Substantia nigra (tissue), 51 donors: ENCODE measurements at places on chromosomes 12 and 14.

DNA sequence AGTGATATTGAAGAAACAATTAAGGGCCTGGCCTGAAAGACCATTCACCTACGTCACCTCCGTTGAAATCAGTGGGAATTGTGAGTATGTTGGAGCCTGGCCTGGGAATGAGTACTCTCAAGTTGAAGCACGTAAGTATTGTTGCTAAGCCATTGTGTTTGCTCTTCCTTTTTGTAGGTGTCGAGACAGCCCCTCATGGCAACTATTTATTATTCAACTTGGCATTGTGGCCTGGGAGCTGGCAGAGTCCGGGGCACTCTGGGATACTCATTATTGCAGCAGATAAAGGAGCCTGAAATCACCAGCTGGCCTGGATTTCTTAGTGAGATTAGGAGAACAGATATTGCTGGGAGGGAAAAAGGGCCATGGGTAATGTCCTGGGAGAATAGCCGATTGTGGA lies 147.4 kb downstream of the C12orf75 start:
- DNase-seq: no peak

DNA sequence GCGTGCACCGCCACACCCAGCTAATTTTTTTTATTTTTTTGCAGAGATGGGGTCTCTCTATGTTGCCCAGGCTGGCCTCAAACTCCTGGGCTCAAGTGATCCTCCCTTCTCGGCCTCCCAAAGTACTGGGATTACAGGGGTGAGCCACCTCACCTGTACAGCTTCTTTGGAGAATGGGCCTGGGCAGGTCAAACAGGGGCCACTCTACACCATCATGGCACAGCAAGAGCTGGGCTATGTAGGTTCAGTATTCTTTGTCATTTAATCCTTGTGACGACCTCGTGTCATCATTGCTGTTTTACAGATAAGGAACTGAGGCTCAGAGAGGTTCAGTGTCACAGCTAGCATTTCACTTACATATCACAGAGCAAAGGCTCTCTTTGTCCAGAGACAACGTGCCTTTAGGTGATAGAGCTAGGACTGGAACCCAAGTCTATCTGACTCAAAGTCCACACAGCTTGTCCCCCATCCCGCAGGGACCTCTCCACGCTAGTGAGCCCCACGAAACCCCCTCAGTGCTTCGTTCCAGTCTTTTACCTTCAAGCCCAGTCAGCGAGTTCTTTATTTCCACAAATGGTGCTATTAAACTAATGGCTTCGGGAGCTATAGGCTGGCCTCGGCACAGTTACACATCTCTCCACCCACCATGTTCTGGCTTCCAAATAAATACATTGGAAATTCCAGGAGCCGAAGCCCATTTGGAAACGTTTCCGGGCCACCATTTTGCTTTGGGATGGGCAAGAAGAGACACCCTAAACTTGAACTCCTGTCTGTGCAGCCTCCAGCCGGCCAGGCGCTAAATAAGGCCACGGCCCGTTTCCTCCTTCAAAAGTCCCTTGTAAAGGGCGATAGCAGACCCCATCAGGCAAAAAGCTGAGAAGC lies 660 bp upstream of the MAP1LC3B2 start:
- DNase-seq: no peak

DNA sequence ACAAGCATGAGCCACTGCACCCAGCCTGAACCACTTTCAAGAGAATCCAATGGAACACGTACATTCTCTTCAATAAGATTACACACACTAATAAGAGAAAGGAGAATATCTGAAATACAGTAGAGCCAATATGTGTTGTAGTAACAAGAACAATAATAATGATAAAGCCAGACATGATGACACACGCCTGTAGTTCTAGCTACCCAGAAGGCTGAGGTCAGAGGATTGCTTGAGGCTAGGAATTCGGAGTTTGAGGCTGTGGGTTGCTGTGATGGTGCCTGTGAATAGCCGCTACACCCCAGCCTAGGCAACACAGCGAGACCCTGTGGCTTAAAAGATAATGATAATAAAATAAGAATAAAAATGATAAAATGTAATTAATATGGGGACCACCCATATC lies 15.6 kb downstream of the APOBEC1 start:
- DNase-seq: no peak

GRCh38 chr12:3285570-3285969 lies 205.4 kb upstream of the PRMT8 start:
- no peak for DNase-seq

GRCh38 chr12:5439371-5439771 lies 7.5 kb downstream of the NTF3 start:
- DNase-seq: no peak

GRCh38 chr12:3116106-3116844 lies 39.1 kb downstream of the TSPAN9 start:
- DNase-seq: no peak
